ENCODE measurements at places on chromosomes 16 and 17.

GRCh38 chr17:3665834-3666233 is 2.5 kb downstream of the TAX1BP3 start:
- DNase-seq, result no peak

GRCh38 chr16:591231-591630 is 1.4 kb downstream of the RAB40C start:
- no peak for DNase-seq

- no peak for DNase-seq
Observed at GRCh38 chr17:74004056-74004455, 199.4 kb upstream of the RPL38 start.

- DNase-seq, result no peak
Observed at GRCh38 chr17:386141-386876, 33.7 kb upstream of the RPH3AL start.

DNA sequence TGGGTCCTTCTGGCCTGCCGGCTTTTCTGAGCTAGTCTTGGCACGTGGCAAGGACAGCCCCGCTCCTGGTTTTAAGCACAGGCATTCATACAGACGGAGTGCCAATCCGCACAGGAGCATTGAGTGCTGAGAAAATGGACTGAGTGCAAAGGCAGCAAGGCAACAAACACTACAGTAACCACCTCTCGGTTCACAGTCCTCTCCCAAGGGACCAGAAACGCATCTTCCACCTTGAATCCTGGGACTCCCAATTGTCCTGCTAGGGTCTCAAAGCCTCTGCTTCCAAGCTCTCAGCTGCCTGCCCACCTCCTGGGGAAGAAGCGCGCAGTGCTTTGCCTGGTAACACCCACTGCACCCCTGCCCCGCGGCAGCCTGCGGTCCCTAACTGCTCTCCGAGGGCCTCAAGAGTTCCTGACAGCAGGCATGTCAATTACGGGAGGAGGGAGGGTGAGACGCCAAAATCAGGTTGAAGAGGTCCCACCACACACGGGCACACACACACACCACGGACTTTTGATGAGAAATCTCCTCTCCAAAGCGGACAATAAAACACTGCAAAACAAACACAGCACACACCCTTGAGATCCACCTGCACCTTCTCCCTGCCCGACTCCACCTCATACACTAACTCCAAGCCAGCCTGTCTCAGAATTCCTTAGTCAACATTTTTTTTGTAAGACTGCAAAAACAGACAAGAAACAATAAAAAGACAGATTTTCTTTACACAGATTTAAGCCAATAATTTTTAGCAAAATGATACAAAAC is 15.0 kb downstream of the SLC16A3 start:
- DNase-seq, result no peak

DNA sequence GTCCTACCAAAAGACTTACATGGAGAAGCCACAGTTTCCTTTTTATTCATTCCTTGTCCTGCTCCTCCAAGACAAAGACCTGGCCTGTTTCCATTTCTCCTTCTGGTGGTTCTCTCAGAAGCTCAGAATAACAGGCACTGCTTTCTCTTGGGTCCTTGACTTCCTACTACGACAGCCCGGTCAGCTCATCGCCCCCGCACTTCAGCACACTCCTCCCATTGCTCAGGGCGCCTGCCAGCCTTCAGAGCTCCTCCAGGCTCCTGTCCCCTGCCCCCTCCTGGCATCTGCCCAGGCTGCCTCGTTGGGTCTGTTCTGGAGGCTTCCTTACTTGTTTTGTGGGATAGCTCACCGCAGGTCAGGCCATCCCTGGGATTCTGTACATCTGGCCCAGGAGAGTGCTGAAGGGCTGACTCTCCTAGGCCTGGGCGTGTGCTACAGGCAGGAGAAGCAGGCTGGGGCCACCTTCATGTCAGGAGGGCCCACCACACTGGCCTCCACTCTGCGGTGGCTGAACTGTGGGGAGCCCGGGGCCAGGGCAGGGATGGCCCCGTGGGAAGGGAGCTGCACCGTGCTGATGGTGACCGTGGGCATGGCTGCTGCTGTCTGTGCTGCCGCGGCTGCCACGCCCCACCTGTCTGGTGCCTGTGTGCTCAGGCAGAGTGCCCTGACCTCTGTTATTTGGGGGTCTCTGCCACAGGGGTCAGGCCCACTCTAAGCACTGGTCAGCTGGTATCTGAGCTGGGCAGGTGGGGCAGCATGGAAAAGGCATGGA is 17.7 kb downstream of the TCF25 start:
- DNase-seq, result no peak

GRCh38 chr16:31215287-31216162 is 1.4 kb downstream of the PYDC1 start:
- peak; percentile 14 for DNase-seq

DNA sequence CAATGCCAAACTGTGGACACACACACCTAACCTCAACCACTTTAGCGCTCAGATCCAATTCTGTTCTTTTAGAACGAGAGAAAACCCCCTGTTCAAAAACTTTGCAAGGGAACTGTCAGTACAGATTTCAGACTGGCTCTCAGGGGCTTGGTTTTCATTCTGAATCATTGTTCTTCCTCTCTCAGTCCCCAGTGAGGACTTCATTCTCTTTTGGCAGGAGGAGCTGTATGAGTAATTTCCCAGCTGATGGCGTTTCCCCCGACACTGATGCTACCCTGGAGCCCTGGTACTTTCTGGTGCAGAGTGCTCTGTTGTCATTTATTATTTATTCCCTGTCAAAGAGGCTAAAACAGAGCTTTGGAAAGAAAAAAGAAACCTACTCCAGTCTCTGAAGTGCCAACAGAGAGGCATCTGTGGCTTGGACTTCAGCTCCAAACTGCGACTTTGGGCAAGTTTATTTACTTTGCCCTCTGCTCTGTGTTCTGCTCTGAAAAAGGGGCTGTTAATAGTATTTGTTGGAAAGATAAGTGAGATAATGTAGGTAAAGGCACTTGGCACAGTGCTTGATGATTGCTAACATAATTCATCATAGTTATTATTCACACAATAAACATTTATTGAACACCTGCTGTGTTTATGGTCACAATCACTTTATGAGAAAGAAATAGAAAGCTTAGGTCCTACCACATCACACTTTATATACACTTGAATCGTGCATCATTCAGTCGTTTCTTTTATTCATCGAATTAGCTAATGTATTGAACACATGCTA is 28.3 kb downstream of the ETV4 start:
- no peak for DNase-seq

GRCh38 chr17:1485423-1486376 is 6.8 kb downstream of the MYO1C start:
- DNase-seq, result no peak

GRCh38 chr16:15418206-15418605 is 16.2 kb upstream of the BMERB1 start:
- DNase-seq, result no peak

DNA sequence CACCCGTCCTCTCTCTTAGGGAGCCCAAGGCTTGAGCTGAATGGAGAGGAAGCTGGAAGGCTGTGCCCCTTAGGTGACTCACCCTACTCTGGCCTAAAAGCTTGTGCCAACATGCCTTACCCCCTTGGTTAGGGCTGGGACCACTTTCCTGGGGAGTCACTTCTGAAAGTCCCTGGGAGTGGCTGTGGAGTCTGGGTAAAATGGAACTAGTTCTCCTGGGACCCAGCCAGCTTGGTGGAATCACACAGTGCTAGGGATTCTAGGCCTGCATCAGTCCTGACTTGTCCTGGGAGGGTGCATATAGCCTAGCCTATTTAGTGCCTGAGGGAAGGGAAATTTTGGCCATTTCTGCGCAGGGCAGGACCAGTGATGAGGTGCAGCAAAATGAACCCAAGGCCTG is 10.5 kb downstream of the MMP28 start:
- DNase-seq, result peak; percentile 22

GRCh38 chr17:2724784-2725164 is 13.2 kb upstream of the CLUH start:
- DNase-seq, result no peak

DNA sequence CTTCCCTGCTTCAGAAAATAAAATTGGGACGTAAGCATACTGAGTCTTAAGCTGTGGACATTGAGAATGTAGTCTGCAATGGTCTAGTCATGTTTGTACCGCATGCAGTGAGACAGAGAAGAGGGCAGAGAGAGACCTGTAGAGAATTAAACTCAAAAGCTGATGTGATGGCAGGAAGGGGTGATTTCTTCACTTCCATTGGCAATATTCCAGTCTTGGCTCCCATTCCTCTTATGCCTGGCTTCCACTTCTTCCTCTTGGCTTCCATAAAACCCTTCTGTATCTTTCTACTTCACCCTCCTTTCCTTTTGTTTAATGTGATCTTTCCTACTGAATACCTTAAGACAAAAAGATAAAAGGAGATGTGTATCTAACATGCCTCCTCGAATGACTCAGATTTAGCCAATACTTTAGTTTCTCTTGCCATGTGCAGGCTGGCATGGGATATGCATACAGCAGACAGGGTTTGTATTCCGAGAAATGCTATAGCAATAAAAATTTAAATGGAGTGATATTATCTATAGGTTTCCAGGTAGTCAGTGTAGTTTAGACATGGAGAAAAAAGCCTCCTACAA is 423.1 kb upstream of the DYNLRB2 start:
- DNase-seq, result no peak

DNA sequence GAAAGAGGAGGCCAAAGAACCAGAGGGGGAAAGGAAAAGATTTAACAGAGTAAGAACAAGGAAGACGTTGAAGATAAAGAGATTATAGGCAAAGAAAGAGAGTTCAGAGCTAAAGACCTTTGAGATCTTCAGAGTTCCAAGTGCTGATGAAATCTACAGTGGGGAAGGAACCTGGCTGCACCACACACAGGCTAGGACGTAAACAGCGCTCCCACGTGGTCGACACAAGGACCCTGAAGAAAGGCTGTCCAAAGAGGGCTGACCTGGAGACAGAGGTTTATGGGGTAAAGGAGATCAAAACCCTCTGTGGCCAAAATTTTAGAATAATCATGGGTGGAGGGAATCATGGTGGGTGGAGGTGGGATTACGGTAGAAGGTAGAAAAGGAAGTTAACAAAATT is 121.6 kb downstream of the PMP22 start:
- no peak for DNase-seq

GRCh38 chr16:86099326-86099725 is 200.4 kb downstream of the IRF8 start:
- no peak for DNase-seq

- no peak for DNase-seq
Observed at GRCh38 chr16:82146957-82147356, 23.1 kb downstream of the MPHOSPH6 start.

- DNase-seq, result no peak
Observed at GRCh38 chr16:10242916-10243315, 60.7 kb upstream of the GRIN2A start.

- peak; percentile 1 for DNase-seq
Observed at GRCh38 chr16:52293204-52293603, 253.7 kb downstream of the TOX3 start.

DNA sequence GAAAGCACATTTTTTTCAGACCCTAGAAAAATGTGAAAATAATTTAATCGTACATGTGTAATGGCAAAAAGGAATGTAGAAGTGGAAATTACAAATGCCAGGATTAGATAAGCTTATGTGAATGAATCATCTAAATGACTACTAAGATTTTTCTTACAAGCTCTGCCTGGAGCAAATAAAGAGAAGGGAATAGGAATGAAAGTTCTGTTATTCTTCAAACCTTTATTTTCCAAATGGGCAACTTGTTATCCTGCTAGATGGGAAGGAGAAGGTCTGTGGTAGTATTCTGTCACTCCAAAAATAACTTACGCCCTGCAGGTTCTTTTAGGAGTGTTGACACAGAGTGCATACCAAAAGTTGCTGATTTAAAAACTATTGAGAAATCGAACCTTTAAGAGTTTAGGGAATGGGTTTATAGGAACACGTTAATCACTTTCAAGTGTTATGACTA is 9.7 kb downstream of the CTCF start:
- DNase-seq, result peak; percentile 33

DNA sequence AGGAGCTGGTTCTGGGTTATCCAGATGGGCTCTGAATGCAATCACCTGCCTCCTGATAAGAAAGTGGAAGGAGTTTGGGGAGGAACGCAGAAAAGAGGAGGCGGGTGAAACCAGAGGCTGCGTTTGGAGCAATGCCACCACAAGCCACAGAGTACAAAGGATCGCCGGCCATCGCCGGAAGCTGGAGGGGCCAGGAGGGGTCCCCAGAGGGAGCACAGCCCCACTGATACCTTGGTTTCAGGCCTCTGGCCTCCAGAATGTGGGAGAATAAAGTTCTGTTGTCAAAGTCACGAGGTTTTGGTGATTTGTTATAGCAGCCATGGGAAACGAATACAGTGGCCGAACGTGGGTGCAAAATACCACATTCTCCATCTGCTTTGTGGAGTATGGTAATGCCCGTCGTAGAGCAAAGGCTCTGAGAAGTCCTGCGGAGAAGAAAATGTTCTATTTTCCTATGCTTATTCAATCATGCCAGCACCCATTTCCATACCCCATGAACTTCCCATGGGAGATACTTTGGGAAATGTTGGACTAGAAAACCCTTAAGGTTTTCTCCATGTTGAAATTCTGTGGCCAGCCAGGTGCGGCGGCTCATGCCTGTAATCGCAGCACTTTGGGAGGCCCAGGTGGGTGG is 51.4 kb downstream of the ZDHHC7 start:
- no peak for DNase-seq

- peak; percentile 97 for DNase-seq
Observed at GRCh38 chr17:48539177-48539576, 5.7 kb downstream of the HOXB2 start.

- no peak for DNase-seq
Observed at GRCh38 chr17:1796800-1797199, 32.9 kb downstream of the SMYD4 start.

DNA sequence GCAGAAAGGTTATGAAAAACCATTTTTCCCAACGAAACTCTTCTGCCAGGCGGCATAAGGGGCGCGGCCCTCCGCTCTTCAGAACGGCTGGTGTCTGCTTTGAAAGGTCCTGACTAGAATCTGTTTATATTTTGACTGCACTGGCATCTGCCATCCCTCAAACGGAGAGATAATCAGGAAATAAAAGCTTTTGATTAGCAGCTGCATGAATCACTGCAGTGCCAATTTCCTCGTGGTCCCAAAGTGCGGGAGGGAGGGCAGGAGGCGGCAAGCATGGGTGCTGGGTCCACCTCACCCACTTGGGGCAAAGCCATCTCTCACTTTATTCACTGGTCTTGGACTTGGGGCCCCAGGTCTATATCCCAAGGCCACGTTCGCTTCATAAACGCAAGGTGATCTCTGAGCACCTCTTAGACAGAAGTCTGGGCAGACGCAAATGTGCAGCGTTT is 49.7 kb downstream of the TBC1D16 start:
- no peak for DNase-seq

- DNase-seq, result no peak
Observed at GRCh38 chr16:89150090-89150835, 21.3 kb upstream of the CDH15 start.

- DNase-seq, result no peak
Observed at GRCh38 chr16:870856-871561, 70.5 kb upstream of the GNG13 start.
